GM18507 (cell line): ENCODE measurements at places on chromosomes 12 and 14.

DNA sequence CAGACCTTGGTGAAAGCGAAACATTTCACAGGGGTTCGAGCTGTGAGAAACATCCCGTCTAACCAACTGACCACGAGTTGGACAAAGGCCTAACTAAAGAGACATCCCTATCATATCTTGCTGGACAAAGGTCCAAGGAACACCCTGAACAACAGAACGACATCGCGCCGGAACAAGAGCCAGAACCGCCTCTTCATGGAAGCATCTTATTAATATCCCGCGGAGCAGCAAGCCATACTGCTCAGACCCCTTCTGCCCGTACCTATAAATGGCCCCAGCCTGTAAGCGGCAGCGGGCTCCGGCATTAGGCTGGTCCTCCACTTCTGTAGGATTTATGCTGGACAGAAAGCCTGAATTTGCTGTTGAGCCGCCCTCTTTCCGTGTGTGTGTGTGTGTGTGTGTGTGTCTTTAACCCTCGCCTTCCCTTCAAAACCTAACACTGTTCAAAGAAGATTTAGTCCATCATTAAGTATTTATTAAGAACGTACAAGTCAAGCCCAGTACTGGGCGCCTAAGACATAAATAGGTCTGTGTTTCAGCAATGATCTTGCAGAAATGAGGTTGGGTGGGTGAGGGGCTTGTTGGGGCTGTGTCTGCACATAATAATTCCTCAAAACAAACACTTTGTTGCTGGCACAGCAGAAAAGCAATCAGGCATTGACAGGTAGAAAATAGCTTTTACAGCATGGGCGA is 1.9 kb downstream of the SLC6A15 start:
- DNase-seq = no peak

- DNase-seq = no peak
Observed at GRCh38 chr14:24903337-24903736, 146.6 kb downstream of the STXBP6 start.

GRCh38 chr14:90490720-90491050 is 93.9 kb downstream of the CALM1 start:
- no peak for DNase-seq

GRCh38 chr12:4143896-4144295 is 129.7 kb upstream of the CCND2 start:
- DNase-seq = no peak

DNA sequence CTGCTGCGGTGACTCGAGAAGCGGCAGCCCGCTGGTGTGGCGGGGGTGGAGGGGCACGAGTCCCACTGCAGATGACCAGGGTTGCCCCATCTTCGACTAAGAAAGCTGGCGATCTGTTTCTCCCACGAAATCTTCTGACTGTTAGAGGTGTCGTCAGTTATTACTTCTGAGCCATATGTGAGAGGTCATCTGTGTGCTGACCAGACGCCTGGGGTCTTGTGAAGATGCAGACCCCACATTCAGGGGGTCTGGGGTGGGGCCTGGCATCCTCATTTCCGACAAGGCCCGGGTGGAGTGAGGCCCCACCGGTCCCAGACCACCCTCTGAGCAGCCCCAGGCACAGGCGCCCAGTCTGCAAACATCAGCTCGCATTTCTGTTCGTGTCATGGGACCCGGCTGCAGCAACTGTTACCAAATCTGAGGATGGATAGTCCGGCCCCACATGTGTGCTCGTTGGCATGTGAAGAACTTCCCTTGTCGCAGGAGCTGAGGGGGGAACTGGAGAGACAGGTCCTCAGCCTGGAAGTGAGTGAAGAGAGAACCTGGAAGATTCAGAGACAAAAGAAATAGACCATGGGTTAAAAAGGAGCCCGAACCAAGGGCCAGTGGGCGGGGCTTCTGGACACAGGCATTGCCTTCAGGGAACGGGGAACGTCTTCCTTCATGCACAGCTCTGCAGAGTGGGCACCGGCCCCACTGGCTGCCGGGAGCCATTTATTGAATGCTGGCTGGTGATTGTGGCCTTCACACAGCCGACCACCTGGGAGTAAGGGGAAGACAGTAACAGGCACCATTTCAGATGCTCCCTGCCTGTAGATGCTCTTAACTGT is 135.2 kb downstream of the ADGRD1 start:
- no peak for DNase-seq

- DNase-seq = no peak
Observed at GRCh38 chr14:81533212-81533535, 479 bp downstream of the SEL1L start.

DNA sequence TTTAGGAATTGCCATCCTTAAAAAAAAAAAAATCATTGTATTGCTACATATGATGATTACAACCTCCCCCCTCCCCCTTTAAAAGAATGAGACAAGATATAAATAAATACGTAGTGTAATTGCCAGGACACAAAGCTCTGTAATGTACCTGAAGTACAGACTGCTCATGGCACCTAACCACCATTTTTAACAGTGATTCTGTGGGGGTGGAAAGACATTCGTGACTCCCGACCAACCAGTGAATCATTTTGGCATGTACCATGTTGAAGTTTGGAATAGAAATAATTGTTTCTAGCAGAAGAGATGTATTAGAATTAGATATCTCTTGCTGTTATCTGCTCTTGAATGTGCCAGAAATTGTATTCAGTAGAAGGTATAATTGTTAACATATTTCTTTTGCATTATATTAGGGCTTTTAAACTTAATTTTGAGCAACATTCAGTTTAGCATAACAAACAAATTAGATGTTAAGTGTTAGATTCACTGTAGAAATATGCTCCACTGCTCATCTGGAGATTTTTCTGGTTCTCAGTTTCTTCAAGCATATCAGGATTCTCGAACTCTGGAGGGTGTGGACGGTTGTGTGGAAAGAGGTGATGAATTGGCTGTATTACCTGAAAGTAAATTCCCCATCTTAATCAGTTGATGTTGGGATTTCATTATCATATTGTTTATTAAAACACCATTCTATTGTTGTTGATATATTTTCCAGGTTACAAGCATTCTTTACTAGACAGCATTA is 31.1 kb downstream of the FRS2 start:
- no peak for DNase-seq

DNA sequence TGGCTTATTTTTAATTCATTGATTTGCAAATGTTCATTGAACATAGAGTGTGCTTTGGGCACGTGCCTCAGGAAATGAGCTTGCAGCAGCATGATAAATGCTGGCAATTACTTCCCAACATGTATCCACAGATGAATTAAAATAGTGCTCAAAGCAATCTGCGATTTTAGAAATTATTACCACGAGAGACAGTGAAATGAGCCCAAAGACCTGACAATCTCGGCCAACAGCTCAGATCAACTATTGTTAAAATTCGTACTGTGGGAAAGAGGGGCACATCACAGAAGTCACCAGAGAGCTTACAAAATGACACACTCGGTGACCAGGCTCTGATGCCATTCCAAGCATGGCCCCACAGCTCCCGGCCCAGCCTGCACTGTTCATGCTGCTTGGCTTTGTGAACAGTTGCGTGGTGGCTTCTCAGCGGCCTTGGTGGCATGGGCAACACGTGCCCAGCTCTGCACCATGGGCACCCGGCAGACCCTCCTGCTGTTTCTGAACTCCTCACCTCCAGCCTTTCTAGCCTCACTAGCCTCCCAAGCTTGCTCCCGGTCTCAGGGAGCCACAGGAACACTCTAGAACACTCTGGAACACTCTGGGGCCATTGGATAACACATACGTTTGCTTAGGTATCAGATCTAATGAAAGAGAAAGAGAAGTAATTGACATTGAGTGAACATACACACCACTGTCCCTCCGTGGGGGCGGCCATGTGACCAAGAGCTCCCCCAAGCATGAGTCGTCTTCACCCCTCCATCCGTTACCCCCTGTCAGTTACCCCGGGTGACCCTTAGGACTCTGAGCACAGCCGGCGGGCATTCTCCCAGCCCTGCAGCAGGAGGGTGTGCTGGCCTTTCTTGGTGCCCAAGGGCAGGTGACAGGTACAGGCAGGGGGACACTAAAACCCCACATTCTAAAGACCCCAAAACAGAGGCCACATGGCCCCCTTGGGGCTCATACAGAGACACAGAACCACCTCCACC is 28.0 kb downstream of the RIMBP2 start:
- no peak for DNase-seq

DNA sequence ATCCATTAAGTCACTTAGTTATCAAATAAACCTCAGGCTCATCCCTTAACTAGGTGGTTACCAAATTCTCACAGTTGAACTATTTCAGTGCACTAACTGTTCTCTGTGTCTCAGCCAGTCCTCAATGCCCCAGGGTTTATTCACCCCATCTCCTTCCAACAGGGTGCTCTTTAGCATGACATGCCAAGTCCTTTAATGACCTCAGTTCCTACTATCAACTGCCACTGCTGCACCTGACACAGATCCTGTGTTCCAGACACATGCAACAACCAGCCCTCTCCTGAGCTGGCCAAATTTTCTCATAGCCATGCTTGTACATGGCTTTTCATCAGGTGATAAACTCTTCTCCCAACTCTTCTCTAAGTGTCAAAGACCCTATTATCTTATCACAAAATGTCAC is 80.0 kb downstream of the ATXN2 start:
- no peak for DNase-seq

DNA sequence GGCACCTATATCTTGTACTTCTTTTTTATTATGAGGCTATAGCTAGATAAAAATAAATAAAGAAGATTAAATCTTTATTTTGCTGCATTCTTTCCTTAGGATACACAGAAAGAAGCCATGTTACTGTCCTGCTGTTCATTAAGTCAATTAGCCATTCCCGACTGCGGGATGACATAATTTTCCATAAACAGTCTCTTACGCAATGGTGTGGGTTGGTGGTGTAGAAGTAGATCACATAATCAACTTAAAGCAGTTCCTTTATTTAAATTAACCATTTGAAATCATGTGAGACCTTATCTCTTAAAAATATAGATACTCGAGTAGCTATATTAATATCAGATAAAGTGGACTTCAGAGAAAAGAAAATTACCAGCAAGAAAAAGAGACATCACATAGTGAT is 40.2 kb downstream of the TAOK3 start:
- DNase-seq = no peak

DNA sequence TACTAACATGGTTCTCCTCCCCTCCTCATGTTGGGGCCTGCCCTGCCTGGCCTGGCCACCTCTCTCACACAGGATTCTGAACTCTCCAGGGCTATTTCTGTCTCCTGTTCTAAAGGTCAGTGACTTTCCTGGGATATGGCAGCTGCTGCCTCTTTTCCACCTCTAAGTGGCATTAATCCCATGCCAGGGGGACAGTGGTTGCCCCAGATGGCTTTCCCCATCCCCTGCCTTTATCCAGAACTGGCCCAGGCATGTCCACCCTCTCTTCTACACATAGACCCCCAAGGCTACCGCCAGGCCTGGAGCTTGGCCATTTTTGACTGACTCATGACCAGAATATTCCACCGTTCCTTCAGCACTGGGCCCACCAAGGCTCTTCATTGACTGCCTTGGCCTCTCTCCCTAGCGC is 90.4 kb downstream of the IRF2BPL start:
- no peak for DNase-seq

GRCh38 chr14:73258076-73258475 is 20.8 kb downstream of the PAPLN start:
- no peak for DNase-seq

- DNase-seq = no peak
Observed at GRCh38 chr12:51683763-51684357, 92.8 kb downstream of the SCN8A start.

- no peak for DNase-seq
Observed at GRCh38 chr12:68559984-68560850, 50.5 kb upstream of the RAP1B start.

DNA sequence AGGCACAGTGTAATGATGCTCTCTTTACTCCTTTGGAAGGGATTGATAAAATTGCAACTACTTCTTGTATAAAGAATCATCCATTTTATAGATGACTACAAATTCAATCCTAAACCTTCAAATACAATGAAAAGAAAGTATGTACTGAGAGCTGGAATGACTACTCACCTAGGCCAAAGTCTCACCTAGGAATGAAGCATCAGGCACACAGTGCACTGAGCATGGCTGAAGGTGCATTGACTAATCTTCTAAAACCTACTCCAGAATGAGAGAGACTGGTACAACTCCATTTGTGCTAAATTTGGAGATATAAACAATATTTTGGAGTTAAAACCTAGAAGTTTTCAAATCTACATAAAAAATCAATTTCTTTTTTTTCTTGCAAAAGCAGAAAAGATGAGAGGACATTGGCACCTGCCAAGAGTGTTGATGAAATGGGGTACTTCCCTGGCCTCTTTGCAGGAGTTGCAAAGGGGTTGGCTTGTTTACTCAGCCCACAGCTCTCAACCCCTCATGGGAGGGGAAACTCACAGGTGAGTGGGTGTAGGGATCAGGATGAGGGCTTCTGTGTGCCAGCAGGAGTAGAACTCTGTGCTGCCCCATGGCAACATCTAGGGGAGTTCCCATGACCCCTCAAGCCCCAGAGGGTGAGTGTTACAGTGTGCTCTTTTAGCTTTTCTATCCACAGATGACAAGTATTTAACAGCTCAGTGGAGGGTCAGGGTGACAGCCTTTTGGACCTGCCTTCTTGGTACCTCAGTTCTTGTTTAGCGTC is 31.3 kb downstream of the CLECL1 start:
- DNase-seq = no peak

- no peak for DNase-seq
Observed at GRCh38 chr12:130563323-130563722, 152.8 kb downstream of the RIMBP2 start.

GRCh38 chr12:2570562-2570961 is 224.2 kb upstream of the FKBP4 start:
- no peak for DNase-seq

- DNase-seq = no peak
Observed at GRCh38 chr14:89469210-89470198, 52.5 kb upstream of the FOXN3 start.

DNA sequence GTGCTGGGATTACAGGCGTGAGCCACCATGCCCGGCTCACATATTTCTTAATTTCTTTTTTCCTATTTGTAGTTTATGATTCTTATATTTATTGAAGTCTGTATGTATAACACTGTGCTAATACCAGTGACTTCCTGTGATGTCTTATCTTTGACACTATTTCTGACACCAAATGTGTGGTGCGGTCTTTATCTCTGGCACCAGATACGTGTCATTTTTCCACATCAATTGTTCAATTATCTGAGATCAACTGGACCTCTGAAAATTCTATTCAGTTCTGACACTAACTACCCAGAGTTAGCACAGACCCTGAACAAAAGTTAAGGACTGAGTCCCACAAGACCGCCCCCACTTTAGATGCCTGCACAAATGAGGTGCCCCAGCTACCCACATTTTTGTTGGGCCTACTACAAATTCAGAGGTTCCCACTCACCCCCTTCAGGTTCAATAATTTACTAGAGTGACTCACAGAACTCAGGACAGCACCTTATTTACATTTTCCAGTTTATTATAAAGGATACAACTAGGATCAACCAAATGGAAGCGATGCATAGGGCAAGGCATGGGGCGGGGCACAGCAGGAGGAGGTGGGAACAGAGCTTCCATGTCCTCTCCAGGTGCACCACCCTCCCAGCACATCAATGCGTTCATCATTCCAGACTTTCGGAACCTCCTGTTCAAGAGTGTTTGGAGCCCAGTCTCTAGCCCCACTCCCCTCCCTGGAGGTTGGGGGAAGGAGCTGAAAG is 11.6 kb upstream of the SRSF9 start:
- no peak for DNase-seq
